Activated naive CD4-positive, alpha-beta T cell treated with anti-CD3 and anti-CD28 coated beads, Interleukin-2, amount 50 U/mL, for 72 hours (primary cell): ENCODE measurements at places on chromosomes 7 and 10.

GRCh38 chr7:22823142-22823497 is 471 bp upstream of the TOMM7 start:
- no peak for DNase-seq

GRCh38 chr7:120370954-120371353 is 98.0 kb downstream of the KCND2 start:
- DNase-seq = no peak

GRCh38 chr7:35650751-35651150 is 44.2 kb downstream of the HERPUD2 start:
- DNase-seq = no peak

- no peak for DNase-seq
Observed at GRCh38 chr7:127913686-127914085, 117.6 kb downstream of the LRRC4 start.

- DNase-seq = no peak
Observed at GRCh38 chr7:7911369-7912123, 57.0 kb upstream of the GLCCI1 start.

DNA sequence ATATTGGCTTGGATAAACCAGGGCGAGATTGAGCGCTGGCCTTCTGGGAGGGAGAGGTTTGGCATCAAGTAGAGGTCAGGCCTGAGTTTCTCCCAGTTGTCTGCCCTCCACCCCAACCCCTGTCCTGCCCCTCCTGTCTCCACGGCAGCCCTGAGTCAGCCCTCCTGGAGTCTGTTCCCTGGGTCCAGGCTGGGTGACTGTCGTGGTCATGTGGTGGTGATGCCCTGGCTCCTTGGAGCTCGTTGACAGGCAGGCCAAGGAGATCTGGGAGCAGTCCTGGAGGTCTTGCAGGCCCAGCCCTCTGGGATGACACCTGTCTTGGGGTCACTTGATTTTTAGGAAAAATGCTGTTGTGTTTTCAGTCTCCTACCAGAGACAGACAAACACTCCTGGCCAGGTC is 53.6 kb upstream of the PODXL start:
- no peak for DNase-seq

- DNase-seq = peak; percentile 13
Observed at GRCh38 chr10:46287846-46288477, 1.2 kb downstream of the ANTXRL start.

DNA sequence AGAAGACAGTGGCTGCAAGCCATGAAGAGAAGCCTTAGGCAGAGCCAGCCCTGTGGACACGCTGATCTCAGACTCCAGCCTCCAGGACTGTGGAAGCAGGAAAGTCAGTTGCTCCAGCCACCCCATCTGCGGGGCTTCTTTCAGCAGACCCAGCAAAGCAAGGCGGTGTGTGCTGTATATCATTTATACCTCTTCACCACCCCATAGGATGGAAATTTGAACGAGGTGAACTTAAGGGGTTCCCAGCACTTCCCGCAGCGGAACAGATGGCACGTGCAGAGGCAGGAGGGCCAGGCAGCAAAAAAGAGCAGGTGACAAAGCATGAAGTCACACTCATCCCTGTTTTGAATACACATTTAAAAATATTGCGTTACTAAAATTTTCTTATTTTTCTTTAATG is 159.4 kb downstream of the ADARB2 start:
- DNase-seq = no peak

DNA sequence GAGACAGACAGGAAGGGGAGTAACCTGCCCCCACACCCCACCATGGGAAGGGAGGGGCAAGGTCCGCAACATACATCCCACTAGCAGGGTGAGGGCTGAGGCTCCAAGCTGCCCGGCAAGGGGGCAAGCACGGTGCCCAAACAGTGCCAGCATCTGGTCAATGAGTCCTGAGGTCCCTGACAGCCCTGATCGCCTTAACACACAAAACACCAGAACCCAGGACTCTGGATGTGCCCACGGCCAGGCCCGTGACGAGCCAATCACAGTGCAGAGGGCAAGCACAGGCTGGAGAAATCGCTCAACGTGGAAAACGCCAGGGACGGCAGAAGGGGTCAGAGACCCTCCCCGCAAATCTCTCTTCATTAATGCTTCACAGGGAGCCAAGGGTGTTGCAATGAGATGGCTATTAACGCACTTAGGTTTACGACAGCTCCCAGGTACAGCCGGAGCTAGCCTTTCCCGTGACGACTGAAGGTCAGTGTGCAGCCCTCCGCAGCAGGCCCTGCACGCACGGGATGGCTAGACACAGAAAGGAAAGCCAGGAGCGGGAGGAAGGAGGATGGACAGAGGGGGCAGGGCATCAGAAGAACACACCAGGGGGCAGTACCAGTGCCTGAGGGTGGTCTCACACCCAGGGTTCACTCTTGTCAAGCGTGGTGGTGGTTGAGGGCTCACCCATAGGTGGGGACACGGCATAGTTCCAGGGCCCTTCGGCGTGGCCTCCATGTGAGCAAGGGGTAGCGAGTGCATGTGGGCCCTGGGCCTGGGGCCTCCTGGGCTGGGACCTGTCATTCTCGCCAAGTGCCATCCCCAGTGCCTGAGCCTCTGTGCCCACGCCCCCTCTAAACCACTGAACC is 220.5 kb downstream of the MAD1L1 start:
- no peak for DNase-seq

- no peak for DNase-seq
Observed at GRCh38 chr7:43616977-43617376, 34.1 kb downstream of the STK17A start.

DNA sequence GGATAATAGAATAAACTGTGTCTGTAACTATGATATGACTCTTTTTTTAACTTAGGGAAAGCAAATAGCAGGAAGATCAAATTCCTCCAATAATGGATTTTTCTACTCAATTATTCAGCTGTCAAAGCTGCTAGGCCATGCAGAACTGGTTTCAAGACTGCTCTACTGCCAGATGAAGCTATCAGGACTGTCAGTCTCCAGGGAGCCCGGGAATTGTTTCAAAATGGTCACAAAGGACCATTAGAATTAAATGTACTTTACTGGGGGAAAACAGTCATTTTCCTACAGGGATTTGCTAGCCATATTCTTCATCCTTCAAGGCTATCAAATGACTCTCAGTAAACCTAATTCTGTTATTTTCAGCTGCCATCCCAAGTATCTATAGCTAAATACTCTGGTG is 276.3 kb downstream of the LHFPL3 start:
- no peak for DNase-seq

GRCh38 chr7:67841896-67842295 is 845.3 kb downstream of the TYW1 start:
- DNase-seq = no peak

- no peak for DNase-seq
Observed at GRCh38 chr10:45558425-45558824, 114.1 kb downstream of the ZFAND4 start.

DNA sequence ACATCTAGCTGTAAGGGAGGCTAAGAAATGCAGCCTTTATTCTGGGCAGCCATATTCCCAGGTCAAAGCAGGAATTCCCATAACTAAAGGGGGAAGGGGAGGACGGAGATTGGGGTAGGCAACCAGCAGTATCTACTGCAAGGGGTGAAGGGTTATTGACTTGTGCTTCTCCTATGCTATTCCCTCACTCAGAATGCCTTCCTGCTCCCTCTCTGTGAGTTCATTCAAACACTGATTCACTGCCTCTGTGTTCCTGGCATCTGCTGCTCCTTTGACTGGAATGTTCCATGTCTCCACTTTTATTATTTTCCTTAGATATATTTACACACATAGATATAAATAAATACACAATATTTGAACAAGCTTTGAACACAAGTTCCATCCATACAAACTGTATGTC is 11.1 kb downstream of the HTR7 start:
- no peak for DNase-seq

- DNase-seq = no peak
Observed at GRCh38 chr7:18157233-18157632, 129.6 kb upstream of the PRPS1L1 start.

- no peak for DNase-seq
Observed at GRCh38 chr10:49484486-49485235, 54.3 kb downstream of the ERCC6 start.

DNA sequence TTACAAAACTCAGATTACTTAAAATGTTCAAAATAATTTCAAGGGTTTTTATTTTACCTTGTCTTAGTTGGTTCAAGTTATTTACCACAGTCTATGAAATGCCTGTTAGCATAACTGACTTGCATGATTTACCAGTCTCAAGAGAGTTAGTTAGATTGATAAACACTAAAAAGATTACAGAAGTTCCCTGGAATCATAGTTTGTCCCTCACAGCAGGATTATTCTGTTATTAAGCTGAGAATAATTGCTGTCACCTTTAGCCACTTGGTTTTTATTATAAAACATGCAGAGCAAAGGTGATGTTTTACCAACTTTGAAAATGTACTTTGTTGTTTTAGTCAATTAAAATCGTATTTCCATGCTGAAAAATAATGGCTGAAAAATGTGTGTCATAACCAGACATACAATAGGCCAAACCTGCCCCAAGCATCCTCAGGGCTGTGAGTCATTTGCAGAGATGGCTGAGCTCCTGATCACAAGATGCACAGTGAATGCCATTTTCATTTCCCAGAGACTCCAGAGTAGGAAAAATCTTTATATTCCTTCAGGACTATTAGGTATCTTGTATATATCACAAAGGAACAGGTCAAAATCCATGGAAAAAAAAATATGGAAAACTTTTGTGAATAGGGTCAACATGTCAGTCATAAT is 87.8 kb upstream of the DKK1 start:
- DNase-seq = no peak

DNA sequence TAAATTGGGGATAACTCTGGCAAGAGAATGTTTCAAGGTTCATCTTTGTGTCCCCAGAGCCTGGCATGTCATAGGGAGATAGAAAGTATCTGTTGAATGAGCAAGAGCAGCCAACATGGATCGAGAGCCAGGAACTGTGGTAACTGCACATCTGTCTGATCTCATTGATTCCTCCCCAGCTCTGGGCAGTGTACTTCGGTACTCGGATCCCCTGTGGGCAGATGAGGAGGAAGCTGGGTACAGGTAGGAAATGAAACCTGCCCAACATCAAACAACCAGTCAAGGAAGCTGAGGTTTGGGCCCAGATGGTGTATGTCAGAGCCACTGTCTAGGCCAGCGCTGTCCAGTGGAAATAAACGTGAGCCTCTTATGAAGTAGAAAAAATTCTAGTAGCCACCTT is 76.4 kb downstream of the GRK5 start:
- DNase-seq = no peak

DNA sequence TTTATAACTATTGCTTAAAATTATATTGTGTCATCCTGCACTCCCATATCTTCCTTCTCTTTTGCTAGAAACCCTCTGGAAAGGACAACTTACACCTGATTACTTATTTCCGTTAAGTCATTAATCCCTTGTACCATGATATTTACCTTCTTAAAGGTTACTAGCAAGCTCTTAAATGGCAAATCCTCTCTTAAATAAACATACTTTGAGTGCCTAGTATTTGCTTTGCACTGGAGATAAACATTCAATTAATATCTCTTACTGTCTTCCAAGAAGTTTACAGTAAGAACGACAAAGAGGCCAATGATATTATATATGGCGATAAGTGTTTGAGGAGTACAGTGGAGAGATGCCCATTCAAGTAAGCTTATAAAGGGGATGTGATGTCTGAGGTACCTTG is 278.3 kb downstream of the HGF start:
- no peak for DNase-seq

DNA sequence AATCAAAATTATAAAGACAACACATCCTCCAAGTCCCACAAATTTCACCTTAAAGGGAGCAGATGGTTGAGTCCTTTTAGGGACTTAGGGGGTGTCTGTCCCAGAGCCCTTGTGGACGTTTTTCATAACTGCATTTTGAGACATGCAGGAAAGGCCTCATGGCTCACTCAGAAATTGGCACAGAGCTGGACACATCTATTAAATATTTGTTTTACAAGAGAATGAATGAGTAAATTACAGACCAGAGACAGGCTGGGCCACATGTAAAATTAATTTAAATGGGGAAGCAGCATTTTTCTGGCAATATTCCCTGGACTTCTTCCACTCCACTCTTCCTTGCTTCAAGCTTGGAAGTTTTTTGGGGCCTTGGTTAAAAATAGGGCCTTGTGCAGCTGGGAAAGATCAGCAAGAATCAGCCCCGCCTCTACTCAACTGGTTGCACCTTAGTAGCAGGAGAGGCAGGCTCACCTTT is 20.0 kb downstream of the LAMB1 start:
- DNase-seq = no peak

GRCh38 chr10:15084502-15084922 is 4.1 kb downstream of the ACBD7 start:
- DNase-seq = no peak

DNA sequence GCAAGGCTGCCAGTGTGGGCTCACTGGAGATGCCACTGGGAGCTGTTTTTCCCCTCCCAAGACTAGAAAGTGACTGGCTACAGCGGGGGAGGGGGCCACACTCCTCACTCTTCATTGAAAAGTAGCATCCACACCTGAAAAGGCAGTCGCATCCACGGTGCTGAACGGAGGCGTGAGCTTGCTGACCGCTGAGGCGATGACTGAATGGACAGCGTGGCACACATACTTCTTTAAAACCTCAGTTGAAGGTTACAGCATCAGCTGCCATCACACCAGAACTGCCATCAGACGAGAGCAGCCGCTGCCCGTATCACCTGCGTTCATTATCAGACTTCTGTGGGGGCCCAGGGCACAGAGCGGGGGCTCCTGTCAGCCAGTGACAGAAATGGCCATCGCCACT is 327.2 kb downstream of the DNAJB6 start:
- DNase-seq = no peak

DNA sequence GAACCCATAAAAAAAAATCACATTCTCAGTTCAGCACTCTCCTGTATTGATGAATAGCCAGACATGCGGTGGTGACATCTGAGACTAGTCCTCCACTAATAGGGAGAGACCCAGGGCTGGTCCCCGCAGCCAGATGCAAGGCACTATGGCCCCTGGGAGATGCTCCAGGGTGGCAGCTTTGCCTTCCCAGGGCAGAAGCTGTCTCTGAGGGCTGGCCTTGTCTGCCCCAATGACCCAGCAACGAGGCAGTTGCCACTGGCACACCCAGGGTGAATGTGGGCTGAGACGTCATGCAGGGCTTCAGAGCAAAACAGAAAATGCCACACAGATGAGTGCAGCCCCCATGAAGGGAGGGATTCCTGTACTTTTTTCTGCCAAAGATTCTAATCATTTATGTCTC is 50.1 kb upstream of the GDF10 start:
- DNase-seq = no peak
